ENCODE measurements at places on chromosomes 16 and 17.
A peak's percentile ranks its signal among the peaks of the same experiment; 100 is the strongest.

GRCh38 chr17:13074026-13074425 lies 56.2 kb upstream of the ELAC2 start:
- no peak for DNase-seq

- no peak for DNase-seq
Observed at GRCh38 chr17:1939981-1940809, 84.9 kb downstream of the RTN4RL1 start.

GRCh38 chr16:20900299-20901067 lies at the start of the genes DCUN1D3 and LYRM1:
Gene DCUN1D3, minus strand, starts transcription at chr16:20900358. Its CDS starts 37,820 bp downstream, at chr16:20862538.
Gene LYRM1, plus strand, starts transcription at chr16:20900771. Its CDS starts 14,785 bp downstream, at chr16:20915556.
- peak; percentile 93 for DNase-seq

DNA sequence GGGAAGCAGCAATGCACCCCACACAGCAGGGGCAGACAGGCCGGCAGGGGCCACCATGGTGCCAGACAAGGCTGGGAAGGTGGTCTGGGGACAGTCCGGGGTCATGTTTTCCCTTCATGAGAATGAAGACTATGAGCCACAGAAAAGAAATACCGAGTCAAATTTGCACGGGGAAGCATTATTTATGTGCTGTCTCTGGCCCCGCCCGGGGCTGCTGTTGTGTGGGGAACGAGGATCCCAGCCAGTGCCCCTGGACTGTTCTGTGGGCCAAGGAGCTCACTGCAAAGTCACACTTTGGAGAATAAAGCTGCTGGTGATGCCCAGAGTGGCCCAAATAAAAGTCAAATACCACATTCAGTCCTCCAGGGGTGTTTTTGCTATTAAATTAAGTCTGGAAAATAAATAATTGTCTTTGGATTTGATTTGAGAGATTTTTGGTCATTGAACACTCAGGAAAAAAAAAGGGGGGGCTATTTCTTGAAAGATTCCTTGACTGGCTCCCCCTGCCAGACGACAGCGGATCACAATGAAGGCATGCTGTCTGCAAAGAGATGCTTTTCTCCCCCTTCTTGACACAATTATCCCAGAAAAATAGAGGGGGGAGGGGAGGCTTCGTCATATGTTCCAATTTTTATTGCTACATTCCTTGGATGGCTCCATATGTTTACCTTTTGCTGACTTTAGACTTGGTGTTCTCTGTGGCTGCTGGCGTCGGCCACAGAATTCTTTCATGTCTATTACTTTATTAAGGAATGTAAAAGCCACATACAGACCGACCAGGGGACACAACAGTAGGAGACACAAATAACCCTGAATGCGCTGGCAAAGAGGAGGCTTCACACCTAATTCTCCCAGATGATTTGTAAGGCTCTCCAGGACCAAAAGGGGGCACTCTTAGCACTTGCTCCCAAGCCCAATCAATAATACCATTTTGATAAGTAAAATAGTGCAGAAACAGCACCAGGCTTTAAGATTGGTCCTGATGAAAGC lies 27.1 kb upstream of the ANKFN1 start:
- DNase-seq = peak; percentile 1

- DNase-seq = no peak
Observed at GRCh38 chr17:47982645-47983390, 11.9 kb downstream of the CDK5RAP3 start.
